CD4-positive, CD25-positive, alpha-beta regulatory T cell (primary cell): ENCODE measurements at places on chromosomes 4 and X.

DNA sequence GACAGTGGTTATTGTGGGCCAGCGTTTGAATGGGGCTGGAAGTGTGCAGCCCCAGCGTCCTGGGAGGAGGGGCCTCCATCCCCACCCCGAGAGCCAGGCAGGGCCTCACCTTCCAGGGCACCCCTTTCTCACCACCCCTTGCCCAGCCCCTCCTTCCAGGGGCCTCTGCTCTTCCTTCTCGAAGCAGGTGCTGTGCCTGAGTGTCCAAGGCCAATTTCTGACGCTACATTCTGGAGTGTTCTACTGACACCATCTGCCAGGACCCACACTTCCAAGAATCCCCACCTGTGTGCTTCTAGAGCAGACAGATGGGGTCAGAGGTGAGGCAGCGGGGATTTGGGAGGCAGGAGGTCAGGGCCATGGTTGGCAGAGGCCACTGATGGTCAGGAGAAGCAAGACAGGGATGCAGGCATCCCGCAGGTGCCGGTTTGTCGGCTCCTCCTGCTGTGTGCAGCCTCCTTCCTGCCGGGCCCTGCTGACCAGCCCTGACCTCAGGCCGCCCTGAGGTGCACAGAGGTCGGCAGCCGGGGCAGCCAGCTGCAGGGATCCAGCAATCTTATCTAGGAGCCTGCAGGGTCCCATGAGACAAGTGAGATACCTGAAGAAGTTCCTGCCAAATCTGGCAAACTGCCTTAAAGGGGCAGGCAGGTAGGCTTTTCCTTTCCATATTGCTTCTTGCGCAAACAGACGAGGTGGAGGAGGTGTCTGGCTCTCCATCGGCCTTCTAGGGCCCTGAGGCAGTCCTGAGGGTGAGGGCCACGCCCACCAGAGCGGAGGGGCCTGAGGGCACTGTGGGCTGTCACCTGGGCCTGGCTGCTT is 18.8 kb downstream of the MSANTD1 start:
- DNase-seq, result no peak

DNA sequence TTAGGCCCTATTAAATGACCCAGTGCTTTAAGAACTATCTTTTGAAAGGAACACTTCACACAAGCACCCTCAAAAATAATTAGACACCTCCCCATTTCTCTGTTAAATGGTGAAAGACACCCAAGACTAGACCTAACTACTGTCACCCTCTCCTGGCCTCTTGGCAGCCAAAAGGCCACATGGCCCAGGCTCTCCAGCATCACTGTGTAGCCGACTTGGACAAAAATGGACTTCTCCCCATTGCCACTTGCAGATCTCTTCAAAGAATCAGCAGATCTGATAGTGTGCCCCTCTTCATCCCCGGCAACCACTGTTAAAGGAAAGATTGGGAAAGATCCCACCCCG is 2.0 kb downstream of the MID1IP1 start:
- DNase-seq, result no peak

DNA sequence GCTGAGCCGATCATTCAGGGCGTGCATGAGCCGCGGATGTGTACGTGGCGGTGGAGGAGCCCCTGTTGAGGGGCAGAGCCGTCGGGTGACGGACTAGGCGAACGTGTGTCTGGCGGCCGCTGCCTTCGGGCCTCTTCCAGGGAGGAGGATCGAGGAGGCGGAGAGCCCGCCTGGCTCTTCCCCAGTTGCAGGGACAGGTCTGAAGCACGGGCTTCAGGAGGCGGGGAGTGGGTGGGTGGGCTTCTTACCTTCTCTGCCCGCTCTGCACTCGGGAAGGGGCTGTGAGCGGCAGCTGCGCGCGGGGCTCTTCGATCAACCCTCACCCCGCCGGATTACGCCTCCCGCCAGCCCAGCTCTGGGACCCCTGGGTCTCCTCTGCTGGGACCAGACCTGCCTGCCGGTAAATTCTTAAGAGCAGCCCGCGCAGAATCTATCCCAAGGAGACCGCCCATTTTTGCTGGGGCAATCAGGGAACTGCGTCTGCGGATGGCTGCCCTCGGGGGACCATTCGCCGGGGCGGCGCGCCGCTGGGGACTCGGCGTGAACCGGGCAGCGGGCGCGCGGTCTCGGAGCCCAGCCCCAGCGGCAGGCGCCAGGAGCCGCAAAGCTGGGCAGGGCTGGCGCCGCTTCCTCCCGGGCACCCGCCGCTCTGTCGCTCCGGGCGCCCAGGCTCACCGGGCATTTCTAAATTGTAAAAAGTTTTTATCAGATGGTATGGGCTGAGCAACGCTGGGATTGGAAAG is 4.9 kb downstream of the PLAC8 start:
- peak; percentile 49 for DNase-seq

- peak; percentile 32 for DNase-seq
Measured at GRCh38 chr4:36243355-36244256, 708 bp downstream of the ARAP2 start.

DNA sequence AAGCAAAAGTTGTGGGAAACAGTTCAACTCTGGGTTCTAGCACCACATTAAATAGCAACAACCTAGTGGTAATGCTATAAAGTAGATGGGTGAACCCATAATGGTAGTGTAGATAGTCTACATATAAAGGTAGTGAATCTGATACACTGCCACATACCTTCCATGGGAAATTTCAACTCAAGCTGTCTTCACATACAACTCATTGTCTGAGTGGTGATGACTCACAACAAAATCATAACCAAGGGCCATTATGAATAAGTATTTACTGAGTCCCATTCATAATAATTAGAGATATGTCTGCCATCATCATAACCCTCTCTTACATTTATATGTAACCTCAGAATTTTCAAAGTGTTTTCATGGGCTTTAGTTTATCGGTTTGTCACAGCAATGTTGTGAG is 34.8 kb downstream of the EGF start:
- peak; percentile 4 for DNase-seq

DNA sequence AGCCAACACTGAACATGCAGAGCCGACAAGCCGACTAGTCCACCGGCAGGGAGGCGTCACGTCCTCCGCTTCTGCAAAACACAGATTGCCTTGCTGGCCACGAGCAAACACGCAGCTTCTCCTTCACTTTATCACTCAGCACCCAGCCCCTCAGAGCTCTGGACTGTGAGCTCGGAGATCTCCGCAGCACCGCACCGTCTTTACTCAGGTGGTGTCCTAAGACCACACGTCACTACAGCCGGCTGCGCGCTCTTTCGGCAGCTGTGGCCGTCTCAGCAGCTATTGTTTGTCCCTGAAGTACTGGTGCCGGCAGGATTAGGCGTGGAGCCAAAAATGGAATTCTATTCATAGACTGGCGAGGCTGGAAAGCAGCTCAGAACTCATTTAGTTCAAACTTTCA is 72.0 kb downstream of the FAT1 start:
- no peak for DNase-seq

GRCh38 chr4:34193451-34194154 is 2050.7 kb downstream of the ARAP2 start:
- DNase-seq, result no peak

DNA sequence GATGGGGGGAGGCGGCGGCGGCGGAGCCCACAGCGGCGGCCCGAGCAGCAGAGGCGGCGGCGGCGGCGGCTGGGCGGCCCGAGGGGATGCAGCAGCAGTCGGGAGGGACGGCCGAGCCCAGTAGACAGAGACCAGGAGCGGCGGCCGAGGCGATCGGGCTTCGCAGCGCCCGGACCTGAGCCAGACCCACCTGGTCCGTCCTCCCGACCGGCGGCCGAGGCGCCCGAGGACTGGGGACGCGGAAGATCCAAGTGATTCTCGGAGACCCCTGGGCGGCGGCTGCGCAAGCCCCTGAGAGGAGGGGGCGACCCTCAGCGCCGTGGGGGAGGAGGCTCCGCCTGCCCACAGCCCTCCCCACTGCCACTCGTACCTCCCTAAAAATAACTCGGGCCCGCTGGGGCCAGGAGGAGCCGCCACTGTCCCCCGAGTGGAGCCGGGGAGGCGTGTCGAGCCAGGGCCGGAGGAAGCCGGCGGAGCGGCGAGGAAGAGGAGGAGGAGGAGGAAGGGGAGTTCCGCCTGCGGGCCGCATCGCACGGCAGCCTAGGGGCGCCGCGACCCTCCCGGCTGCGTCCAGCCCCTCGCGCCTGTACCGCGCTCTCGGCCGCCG is 608 bp downstream of the RAPGEF2 start:
- DNase-seq, result peak; percentile 49

GRCh38 chr4:147311956-147312355 is 168.9 kb upstream of the EDNRA start:
- no peak for DNase-seq

- DNase-seq, result no peak
Measured at GRCh38 chr4:154642373-154643009, 30.0 kb upstream of the FGG start.

GRCh38 chrX:635428-636090 is 5.0 kb downstream of the SHOX start:
- DNase-seq, result no peak

DNA sequence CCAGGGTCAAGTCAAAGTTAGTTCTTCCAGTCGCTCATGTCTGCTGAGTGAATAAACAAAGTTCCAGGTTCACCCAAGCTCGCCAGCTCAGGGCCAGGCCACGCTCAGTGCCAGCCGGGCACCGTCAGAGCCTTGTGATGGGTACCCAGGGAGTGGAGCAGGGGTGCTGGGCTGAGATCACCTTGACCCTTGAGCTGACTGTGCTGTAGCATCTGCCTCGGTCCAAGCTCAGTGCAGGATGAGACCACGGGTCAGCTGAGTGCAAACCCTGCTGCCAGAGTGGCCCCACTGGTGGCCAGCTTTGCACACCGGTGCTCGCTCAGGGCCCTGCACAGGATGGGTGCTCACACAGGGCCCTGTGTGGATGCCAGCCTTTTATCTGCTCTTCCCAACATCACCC is 4.3 kb downstream of the CPZ start:
- no peak for DNase-seq

DNA sequence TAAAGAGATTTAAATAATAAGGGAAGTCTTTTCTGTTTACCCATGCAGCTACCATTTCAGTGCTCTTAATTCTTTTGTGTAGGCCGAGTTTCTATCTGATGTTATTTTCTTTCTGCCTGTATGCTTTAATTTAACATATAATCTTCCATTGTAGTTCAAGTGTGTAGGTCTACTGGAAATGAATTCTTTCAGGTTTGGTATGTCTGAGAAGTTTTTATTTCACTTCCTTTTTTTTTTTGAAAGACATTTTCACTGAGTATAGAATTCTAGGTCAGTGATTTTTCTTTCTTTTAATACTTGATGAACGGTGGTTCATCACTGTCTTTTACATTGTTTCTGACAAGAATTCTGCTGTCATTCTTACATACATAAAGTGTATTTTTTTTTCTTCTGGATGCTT is 42.1 kb downstream of the VAMP7 start:
- no peak for DNase-seq

DNA sequence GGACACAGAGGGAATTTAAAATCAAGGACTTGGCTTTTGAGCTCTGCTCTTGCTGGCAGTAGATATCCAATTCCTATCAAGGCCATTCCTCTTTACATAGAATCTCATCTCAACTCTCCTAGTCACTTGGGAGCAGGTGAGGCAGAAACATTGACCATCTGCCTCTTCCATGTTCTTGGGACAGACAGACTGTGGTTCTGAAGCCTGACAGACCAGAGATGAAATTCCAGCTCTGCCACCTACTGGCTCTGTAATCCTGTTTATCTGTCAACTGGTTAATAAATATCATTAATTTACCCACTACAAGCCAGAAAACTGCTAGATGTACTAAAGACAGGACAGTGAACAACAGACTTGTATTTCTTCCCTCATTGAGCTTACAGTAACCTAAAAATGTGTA is 300.8 kb downstream of the ADGRL3 start:
- DNase-seq, result no peak

GRCh38 chrX:40068048-40068447 is 29.7 kb downstream of the BCOR start:
- DNase-seq, result no peak

- no peak for DNase-seq
Measured at GRCh38 chr4:117965622-117966021, 68.7 kb upstream of the NDST3 start.

DNA sequence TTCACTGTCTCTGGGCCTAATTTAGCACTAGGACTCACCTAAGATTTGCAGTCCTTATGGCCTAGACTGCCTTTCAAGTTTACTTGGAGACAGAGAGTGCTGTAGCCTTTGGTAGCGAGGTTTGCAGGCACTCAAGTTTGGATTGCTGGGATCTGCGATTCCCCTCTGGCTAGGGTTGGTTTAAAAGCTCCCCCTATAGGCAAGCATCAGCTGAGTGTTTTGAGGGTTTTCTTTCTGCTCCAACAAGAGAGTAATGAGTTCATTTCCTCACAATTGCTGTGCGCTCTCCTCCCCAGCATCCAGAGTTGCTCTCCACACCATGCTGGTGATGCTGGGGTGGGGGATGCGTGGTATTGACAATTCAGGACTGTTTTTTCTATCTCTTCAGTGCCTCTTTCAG is 206.9 kb downstream of the GLUD2 start:
- DNase-seq, result no peak

- DNase-seq, result no peak
Measured at GRCh38 chr4:15689540-15689939, 7.9 kb downstream of the FAM200B start.

GRCh38 chr4:7771056-7771455 is 168.6 kb downstream of the AFAP1 start:
- DNase-seq, result no peak

GRCh38 chrX:53383376-53384076 is 38.9 kb downstream of the SMC1A start:
- no peak for DNase-seq

DNA sequence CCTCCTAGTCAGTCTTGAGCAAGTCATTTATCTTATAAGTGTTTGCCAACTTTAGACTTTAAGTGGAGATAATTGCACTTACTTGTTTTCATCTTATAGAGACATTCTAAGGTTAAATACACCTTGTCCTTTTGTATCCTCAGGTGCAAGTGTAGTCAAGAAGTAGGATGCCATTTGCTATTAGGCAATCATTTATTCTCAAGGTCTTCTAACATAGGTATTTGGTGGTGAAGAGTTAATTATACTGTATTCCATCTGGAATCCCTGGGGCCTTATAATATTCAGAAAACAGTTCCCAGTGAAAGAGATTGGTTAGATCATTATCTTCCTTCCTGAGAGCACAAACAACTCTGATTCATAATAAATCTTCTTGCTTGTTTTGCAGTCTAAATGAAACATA is 23.7 kb downstream of the SULT1E1 start:
- no peak for DNase-seq

DNA sequence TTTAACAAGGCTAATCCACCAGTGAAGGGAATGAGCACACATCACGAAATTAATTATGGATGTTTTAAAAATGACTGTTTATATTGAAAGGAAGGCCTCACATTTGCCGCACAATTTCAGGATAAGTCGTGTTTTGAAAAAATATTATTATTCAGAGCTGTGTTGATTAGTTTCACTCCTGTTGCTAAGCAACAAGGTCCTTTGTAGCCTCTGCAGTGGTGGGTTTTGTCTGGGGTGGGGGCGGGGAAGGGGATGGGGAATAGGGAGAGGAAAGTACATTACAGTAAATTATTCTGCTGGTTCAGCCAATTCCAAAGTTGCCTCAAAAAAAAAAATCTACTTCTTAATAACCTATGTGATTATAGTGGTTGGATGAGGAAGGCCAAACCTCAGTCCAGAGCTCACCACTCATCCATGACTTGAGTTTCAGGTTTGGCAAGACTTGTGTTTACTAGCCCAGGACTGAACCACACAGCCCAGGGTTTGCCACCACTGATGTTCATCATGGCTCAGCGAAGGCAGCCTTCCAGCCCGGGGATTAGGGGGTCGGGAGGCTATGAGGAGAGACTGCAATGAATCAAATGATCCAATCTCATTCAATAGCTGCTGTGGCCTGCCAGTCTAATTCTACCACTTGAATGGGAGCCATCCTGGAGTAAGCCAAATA is 162.5 kb upstream of the ATP6AP2 start:
- DNase-seq, result no peak

- no peak for DNase-seq
Measured at GRCh38 chr4:124918559-124919122, 206.1 kb upstream of the ANKRD50 start.

- no peak for DNase-seq
Measured at GRCh38 chr4:8267077-8267476, 2.5 kb upstream of the HTRA3 start.
